Activated T-cell treated with anti-CD3 and anti-CD28 coated beads, Interleukin-2, amount 50 U/mL, for 4 hours (primary cell): ENCODE measurements at places on chromosomes 1 and 21. TPM values are rescaled to one million over a fixed set of nuclear protein-coding genes. Genes with fewer than 3 reads are reported as not detected.

USH2A gene
- total RNA-seq, result not detected

OR2T33 gene
- not detected for total RNA-seq

DNA sequence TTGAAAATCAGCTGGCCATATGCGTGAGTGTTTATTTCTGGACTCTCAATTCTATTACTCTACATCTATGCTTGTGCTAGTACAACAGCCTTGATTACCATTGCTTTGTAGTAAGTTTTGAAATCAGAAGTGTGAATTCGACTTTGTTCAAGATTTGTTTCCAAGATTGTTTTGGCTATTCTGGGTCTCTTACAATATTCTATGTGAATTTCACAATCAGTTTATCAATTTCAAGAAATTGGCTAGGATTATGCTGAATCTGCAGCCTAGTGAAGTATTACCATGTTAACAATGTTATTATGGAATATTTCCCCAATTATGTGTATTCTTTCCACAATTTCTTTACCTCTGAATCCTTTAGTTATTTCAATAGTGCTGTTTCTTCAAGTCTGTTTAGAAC lies 19.5 kb downstream of the SFPQ start:
- DNase-seq, result no peak

- DNase-seq, result no peak
Measured at GRCh38 chr1:248406721-248407692, 4.2 kb downstream of the OR2T1 start.

DNA sequence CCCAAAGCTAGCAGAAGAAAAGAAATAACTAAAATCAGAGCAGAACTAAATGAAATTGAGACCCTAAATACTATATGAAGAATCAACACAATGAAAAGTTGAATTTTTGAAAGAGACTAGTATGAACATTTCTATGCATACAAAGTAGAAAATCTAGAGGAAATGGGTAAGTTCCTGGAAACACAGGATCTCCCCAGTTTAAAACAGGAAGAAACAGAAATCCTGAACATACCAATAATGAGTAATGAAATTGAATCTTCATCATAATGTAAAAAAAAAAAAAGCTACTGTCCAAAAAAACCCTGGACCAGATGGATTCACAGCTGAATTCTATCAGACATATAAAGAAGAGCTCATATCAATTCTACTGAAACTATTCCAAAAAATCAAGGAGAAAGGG lies 233.5 kb downstream of the PLPP3 start:
- no peak for DNase-seq

DNA sequence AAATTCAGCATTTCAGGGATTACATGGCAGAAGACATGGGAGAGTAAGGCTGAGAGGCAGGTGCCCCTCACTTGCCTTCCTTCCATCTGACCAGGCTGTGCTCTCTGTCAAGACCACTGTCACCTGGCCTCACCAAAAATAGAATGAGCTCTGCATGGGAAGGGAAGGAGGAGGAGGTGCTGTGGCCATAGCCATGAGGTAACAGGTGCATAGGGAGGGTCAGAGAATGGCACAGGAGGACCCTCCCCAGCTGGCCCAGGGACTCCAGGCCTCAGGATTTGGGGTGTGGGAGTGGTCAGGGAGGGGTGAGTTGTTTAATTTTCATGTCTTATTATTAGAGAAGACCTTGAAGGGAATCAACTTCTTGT lies 192.3 kb downstream of the FCRL5 start:
- DNase-seq, result no peak

DNA sequence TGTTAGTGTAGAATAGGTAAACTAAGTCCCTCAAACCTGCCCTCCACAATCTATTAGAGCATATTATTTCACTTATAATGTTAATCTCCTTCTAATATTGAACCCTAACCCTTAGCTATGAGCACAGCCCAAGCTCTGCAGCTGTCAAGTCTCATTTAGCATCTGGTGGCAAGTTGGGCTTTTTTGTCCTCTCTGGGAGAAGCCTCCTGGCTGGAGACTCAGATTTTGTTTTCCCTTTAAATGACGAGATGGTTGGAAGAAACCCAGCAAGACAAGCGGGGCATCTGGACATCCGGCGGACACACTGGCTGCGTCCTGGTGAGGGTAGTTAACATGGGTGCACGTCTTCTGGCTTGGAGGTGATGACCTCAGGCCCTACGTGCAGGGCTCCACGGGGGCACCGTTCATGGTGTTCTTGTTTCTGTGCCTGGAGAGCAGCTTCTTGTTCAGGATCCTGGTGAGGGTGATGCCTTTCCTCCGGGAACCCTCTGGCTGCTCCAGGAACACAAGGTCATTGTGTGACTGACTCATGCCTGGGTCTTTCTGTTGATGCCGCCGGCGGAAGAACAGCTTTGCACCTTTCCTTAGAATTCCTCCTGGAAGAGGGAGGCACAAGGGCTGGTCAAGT lies 9.7 kb upstream of the PRDM15 start:
- no peak for DNase-seq

GRCh38 chr1:200368556-200368955 lies 41.3 kb downstream of the ZNF281 start:
- DNase-seq, result no peak

DNA sequence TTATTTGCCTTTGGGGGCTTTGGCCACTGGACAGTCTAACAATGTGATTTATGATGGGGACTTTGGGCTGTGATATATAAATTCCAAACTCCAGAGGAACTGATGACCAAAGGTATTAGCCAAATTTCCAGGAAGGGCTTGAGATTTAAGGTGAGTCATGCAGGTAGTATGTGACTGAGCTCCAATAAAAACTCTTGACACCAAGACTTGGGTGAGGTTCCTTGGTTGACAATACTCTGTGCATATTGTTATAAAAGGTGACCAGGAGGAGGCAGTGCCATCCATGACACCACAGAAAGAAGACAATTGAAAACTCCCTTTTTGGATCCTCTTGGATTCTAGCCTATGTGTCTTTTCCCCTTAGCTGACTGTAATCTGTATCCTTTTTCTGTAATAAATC lies 392.7 kb upstream of the LRRC7 start:
- DNase-seq, result no peak

- DNase-seq, result no peak
Measured at GRCh38 chr1:50697440-50698421, 262.3 kb downstream of the FAF1 start.

- peak; percentile 80 for DNase-seq
Measured at GRCh38 chr21:42337830-42338728, 12.7 kb downstream of the TFF2 start.

DNA sequence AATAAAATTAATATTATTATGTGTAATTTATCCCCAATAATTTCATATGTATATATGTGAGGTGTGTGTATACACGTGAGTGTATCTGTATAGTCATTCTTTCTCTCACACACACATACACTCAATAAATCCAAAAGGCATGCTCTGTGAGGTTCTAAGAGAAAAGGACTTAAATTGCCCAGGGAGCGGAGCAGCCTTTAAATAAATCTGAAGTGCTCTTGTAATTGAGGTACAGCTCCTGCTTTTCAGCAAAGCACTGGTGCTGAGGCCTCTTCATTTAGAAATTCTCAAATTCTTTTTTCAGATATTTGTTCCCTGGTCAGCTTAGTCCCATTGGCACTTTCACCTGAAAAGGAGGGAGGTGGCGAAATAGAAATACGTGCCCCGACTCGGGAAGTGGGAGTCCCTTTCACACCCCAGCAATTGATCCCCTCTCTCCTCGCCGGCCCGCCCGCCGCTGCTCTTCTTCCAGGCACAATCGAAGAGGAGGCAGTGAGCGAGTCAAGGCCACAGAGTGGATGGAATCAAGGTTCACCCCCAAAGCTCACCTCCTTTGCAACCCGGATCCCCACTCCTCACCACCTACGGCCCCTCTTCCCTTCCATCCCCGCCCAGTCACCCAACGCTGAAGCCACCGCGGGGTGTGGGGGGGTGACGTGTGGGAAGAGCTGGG lies 944 bp downstream of the PLPPR5 start:
- DNase-seq, result no peak
